ENCODE measurements at places on chromosomes 3 and 15.
A peak's percentile ranks its signal among the peaks of the same experiment; 100 is the strongest.

GRCh38 chr3:97713634-97714033, 50.9 kb upstream of the ARL6 start:
- no peak for DNase-seq

GRCh38 chr15:92634671-92635201, 20.8 kb downstream of the FAM174B start:
- DNase-seq, result no peak

GRCh38 chr3:141487521-141488252, 860 bp downstream of the RASA2 start:
- peak; percentile 96 for DNase-seq

GRCh38 chr3:98130421-98130820, at the start of gene OR5H1:
TSS of gene OR5H1 (plus strand) at chr3:98130721. CDS start at chr3:98132698, 1,977 bp downstream.
- no peak for DNase-seq

GRCh38 chr3:182921665-182922355, 58.5 kb downstream of the DCUN1D1 start:
- no peak for DNase-seq

DNA sequence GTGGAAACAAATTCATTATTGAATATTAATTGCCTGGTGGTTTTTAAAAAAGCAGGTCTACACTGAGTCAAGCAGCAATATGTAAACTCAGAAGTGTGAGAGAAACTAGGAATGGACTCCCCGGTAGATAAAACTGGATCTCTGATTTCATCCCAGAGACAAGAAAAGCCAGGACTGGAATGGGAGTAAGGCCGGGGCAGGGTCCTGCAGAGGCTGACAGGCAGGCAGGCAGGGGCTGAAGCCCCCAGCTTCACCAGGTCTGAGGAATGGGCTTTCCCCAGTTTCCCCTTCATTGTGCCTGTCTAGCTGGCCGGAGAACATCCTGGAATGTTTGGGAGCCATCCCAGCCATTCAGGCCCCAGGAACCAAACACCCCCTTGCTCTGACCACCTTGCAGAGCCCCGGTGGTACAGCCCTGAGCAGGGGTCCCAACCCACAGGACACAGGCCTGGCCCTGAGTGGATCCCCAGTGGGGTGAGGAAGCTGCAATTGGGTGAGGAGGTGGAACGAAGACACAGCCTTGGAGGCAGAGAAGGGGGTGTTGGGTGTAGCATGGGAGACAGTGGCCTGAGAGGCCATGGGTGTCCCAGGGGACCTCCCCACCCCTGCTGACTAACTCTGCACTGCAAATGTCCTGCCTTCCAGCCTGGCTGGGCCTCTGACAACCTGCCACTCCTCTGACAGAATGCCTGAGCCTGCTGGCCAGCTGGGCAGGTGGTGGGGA, 31.7 kb upstream of the XYLB start:
- no peak for DNase-seq

DNA sequence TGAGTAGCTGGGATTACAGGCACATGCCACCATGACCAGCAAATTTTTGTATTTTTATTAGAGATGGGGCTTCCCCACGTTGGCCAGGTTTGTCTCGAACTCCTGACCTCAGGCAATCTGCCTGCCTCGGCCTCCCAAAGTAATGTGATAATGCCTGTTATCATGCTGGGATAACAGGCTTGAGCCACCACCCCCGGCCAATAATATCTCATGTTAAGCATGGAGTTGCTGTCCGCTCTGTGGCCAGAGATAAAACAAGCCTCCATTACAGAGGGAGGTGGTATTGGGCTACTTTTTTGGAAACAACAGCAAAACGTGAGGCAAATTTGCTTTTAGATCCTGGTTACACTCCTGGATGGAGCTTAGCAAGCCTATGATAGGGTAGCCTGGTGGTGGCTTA, 32.9 kb upstream of the ALG1L2 start:
- no peak for DNase-seq

GRCh38 chr15:44500555-44500954, 36.4 kb upstream of the EIF3J start:
- no peak for DNase-seq

- no peak for DNase-seq
These were observed 7.9 kb upstream of the UBXN7 start for GRCh38 chr3:196440041-196440537.

- peak; percentile 27 for DNase-seq
These were observed 184.1 kb downstream of the ADAMTSL3 start for GRCh38 chr15:83837945-83838571.

- DNase-seq, result no peak
These were observed 96.2 kb downstream of the UBE3A start for GRCh38 chr15:25342629-25343028.

GRCh38 chr3:127428344-127428997, 140.6 kb upstream of the PRR20G start:
- DNase-seq, result no peak

DNA sequence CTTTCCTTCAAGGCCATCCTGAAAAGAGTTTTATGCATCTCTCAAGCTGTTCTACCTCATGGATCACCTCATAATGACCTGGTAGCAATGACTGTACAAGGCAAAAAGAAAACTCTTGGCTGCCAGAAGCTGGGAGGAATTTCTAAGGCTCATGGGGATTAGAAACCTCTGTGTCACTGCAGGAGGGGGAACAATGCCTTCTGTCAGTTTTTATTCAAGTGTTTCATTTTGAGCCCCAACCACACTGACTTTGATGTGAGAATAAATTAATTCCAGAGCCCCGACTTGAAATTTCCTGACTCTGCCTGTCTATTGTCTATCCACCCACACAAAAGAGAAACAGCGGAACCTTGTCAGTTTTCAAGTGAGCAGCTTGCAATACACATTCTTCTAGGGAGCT, 58.7 kb upstream of the MRPL3 start:
- DNase-seq, result peak; percentile 37

GRCh38 chr3:158974904-158975303, 173.1 kb downstream of the MFSD1 start:
- DNase-seq, result no peak

- no peak for DNase-seq
These were observed 77.7 kb upstream of the NUDT16 start for GRCh38 chr3:131303848-131304247.

GRCh38 chr3:186054792-186055352, 54.0 kb downstream of the ETV5 start:
- no peak for DNase-seq

DNA sequence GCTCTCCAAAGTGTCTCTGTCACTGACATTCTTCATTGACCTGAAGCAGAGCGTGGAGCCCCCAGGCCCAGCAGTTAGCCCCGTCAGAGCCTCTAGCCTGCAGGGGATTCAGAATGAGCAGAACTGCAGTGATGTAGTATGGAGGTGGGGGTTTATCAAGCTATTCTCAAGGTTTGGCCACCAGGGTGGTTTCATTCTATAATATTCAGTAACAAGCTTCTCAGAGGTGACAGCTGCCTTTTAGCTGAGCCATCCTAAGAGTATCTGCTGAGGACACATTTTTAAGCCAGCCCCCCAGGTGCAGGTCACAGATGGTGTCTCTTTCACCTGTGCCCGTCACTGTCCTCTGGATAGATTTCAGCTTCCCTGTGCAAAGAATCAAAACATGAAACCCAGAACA, 31.9 kb downstream of the CMTM7 start:
- no peak for DNase-seq

DNA sequence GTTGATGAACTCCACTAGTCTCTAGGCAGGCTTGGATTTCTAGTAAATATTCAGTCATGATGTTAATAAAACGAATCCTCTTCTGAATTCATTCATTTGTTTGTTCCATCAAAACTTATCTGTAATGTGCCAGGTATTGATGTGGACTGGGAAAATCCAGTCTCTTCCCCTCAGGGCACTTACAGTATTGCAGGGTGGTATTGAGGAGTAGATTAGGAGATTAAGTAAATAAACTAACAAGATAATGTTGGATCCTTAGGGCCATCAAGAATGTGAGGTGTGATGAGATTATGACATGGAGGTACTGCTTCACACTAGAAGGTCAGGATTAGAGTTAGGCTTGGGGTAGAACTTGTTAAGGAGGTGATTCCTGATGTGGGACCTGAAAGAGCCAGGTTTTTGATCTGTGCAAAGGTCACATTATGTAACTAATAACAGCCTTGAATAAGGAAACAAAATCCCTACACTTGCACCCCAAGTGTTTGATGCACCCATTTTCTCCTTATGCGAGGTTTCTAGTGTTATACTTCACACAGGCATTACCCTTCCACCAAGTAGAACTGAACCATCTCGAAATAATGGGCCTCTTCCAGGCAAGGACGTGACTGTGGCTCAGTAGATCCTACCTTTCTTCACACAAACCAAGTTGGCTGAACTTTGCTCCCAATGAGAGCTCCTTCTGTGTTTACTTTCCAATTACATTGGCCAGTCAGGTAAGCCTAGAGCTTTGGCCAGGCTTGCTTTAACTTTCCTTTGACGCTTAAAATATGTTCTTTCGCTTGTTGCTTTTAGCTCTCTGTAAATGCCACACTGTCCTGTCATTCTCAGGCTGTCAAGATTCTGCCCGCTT, 16.7 kb downstream of the MCTP2 start:
- DNase-seq, result no peak

GRCh38 chr15:39354189-39354588, 226.7 kb upstream of the THBS1 start:
- DNase-seq, result no peak

DNA sequence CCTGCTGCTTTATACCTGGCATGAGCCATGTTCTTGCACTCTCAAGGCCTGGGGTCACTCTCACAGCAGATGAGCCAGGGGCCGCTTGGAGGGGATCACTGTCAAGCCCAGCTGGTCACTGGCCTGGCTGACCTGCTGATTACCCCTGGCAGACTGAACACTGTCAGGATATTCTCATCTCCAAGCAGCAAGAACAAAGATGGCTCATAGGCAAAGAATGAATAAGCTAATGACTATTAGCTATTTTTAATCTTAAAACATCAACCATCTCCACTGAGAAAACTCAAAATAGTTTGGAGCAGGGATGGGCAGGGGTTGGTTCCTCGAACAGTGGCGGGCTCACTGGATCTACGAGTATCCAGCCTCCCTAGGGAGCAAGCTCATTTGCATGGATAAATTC, 64.4 kb upstream of the ACAN start:
- no peak for DNase-seq

DNA sequence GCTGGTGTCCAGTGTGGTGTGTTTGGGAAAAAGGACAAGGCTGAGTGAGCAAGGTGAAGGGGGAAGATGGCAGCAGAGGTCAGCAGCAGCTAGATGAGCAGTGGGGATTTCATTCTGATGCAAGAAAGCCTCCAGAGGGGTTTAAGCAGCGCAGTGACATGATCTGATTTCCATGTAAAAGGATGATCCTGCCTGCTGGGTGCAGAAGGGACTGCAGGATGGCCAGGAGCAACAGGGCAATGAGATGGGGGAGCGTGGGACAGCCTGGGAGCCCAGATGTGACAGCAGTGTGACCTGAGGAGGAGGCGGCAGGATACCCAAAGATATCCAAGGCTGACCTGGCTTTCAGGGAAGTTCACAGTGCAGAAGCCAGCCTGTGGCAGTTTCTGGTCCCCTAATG, 6.1 kb downstream of the WNT7A start:
- DNase-seq, result no peak

GRCh38 chr3:126419151-126419703, 24.5 kb downstream of the CFAP100 start:
- no peak for DNase-seq

DNA sequence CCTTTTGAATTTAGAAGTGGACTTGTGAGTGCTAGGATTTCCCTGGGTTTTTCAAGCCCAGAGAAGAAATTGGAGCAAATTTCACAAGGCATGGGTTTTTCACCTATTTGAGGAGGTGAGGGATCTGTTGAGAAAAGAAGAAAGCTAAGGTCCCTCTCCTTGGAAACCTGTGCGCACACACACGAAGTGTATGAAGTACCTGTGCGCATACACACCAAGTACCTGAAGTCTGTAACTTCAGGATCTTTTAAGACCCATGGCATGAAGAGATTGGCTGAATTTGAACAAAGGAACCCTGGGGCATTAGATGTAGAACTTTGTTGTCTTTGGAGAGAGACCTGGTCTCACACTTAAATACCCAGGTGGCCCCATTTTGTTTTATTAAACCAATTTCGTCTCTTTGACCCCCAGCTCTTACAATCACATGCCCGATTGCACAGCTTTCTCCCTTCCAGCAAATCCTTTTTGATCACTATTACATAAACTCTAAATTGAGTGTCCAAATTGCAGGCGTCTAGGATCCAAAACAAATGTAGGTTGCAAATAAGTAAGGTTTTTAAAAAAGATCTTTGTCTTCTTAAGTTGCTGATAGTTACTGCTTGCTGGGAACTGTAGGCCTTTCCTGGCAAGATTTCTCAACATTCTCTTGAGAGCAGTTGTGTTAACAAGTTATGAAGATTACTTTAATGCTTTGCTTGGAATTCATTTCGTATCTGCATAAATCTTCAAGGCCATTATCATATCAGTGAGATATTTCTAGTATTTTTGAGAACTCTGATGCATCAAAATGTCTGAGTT, 64.3 kb downstream of the CMTM8 start:
- no peak for DNase-seq

DNA sequence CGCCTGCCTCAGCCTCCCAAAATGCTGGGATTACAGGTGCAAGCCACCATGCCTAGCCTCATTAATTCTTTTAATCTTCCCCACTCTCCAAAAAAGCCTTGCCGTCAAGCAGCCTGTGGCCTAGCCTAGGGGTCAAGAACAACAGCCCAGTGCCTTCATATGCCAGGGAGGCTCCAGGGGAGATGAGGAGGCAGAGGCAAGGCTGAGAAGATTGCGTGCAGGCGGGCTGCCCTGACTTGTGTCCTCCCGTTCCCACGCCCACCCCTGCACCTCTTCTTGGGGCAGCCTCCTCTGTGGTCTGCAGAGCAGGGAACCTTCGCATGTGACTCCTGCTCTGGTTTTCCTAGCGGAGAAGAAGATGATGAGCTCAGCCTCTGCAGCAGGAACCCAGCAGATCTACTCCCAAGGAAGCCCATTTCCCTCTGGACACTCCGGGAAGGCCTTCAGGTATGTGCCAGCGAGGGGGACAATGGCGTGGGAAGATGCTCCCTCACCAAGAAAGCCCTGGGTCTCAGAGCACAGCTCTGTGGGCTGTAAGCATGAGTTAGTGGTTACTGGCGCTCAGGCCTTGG, 118.5 kb upstream of the ABHD17C start:
- no peak for DNase-seq

DNA sequence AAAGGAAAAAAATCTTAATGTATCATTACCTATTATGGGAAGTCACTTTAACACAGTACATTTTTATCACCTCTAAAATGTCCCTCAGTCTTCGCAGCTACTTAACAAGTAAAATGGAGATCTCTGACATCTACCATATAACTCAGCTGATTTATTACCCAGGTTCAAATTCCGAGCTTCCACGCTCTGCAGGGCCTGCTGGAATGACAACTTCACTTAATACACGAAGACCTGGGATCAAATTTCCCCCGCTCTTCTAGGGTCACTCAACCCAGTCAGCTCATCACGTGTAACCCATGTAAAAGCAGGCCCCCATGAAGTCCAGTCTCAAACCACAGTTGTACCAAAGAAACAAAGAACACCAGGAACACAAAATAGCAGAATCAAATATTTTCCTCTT, 44.2 kb upstream of the ACP3 start:
- no peak for DNase-seq

DNA sequence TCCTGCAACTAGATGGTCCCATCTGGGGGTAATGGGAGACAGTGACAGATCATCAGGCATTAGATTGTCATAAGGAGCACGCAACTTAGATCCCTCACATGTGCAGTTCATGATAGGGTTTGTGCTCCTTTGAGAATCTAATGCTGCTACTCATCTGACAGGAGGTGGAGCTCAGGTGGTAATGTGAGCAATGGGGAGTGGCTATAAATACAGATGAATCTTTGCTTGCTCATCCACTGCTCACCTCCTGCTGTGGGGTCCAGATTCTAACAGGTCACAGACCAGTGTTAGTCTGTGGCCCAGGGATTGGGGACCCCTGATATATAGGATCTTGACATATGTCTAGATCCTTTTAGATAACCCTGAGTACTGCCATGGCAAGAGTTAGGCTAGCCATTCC, 52.7 kb downstream of the RASGRF1 start:
- DNase-seq, result no peak

GRCh38 chr3:156617145-156617544, 57.2 kb upstream of the TIPARP start:
- no peak for DNase-seq

Data from SW480 (cell line).